Stimulated activated CD4-positive, alpha-beta T cell treated with anti-CD3 and anti-CD28 coated beads, Interleukin-2, amount 100 ng/mL, for 4 hours (primary cell): ENCODE measurements at places on chromosomes 3 and 15.

DNA sequence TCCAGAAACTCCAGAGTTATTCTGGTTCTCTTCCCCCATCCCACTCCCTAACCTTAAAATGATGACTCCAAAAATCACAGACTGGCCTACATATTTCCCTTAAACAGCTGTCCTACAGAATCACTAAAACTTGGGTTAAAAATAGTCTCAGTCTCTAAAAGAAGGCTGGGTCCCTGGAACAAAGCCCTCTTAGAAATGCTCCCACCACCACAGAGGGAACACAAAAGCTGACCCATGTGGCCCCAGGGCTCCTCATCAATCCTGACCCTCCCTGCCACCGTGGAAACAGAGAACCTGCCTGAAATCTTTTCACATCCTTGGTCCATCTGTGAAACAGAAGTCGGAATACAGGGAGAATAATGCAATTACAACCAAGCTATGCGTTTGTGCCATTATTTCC, 55.7 kb upstream of the DCLK3 start:
- DNase-seq: no peak

DNA sequence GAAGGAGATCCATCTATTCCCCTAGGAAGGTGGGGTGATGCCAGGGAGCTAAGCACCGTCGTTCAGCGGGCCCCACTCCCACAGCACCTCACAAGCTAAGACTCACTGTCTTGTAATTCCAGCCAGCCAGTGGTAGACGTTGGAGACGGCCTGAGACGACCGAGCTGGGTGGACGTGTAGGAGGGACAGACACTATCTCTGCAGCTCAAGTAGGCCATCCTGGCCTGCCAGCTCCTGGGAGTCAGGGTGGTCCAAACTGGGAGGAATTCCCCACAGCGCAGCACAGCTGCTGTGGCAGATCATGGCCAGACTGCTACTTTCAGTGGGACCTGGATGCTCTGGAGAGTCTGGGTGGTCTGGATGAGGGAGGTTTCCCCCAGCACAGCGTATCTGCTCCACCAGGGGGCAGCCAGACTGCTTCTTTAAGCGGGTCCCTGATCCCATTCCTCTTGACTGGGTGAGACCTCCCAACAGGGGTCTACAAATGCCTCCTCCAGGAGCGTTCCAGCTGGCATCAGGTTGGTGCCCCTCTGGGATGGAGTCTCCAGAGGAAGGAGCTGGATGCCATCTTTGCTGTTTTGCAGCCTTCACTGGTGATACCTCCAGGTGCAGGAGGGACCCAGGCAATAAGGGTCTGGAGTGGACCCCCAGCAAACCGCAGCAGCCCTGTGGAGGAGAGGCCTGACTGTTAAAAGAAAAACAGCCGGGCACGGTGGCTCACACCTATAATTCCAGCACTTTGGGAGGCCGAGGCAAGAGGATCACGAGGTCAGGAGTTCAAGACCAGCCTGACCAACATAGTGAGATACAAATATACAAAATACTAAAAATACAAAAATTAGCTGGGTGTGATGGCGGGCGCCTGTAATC, 27.6 kb downstream of the GNB5 start:
- DNase-seq: peak; percentile 3

GRCh38 chr3:160537729-160538128, 27.6 kb downstream of the KPNA4 start:
- no peak for DNase-seq

DNA sequence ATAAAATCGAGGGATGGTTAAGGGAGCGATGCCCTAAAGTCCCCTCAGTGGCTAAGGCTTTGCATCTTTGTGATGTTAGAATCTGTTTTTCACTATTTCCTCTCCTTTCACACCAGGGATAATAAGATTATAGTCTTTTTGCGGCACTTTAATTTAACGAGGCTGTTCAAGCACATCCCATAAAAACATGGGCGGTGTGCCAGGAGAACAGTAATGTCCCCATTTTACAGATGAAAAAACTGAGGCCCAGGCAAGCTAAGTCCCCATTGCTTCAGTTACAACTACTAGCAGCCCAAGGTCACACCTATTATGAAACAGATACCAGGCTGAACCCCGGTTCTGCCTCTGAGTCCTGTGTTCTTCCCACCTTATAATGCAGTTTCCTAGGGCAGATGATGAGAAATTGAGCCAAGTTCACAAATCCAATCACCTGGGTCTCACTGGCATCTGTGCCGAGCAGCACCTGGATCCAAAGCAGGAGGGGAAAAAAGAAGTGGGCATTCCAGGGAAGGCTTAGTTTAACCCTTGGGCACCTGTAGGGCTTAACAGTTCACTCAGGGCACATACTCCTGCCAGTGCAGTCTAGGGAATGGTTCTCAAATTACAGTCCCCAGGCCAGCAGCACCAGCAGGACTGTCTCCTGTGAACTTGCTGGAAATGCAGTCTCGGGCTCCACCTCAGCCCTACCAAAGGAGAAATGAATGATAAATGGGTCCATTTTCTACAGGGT, 169.3 kb downstream of the RAB11A start:
- DNase-seq: no peak

DNA sequence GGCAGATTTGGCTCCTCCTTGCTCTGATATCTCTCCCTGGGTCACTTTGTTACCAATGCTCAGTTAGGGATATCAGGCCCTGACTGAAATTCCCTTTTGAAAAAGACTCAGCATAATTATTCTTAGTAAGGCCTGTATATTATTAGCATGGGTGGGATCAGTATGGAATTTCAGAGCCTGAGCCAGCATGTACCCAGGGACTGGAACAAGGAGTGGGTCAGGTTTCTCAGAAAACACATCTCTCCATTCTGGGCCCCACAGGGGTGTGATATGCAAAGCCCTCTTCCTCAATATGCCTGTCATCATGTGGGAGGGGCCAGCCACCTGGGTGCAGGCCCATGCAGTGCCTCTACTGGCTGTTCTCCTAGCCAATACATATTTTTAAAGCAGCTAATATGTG, 423.2 kb downstream of the EPHB1 start:
- no peak for DNase-seq

DNA sequence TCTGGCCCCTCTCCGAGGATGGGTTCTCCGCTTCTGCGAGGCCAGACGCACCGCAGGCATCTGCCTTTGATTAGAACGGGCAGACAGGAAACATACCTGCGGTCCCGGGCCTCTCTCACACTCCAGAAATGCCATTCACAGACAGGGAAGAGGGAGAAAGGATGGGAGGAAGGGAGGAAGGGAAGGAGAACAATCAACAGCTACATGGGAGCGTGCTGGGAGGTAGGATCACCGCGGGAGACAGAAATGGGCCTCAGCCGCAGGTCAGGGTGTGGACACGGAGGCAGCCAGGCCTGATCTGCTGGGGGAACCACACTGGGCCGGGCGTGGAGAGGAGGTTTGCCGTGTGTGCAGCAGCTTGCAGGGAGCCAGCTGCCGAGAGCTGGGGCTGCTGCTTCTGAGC, 90.7 kb upstream of the RGMA start:
- DNase-seq: no peak

- DNase-seq: no peak
Measured at GRCh38 chr3:120567370-120568201, 28.6 kb upstream of the NDUFB4 start.
